ENCODE measurements at places on chromosomes 3 and 15.

- DNase-seq, result no peak
These were observed 33.4 kb upstream of the PSMD6 start for GRCh38 chr3:64056606-64057180.

GRCh38 chr3:42351207-42351606, 59.2 kb downstream of the LYZL4 start:
- DNase-seq, result no peak

GRCh38 chr15:39747326-39747725, 35.3 kb downstream of the FSIP1 start:
- DNase-seq, result no peak

- no peak for DNase-seq
These were observed 27.6 kb upstream of the VILL start for GRCh38 chr3:37963016-37963415.

DNA sequence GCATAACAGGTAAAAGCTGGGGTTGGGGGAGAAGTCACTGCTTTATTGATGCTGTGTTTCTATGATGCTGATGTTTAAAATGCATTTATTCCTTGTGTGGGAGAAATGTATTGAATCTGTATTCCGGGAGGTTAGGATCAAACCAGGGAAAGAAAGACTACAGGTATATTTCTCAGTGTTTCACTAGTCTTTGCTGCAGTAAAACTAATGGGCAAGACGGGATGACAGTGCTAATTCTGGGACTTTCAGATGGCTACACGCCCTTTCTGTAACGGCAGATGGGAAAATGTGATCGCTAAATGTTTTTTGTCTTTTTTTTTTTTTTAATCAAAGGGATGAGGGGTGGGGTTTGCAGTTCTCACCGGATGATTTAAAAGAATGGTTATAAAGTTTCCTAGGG, 393 bp downstream of the CNTN6 start:
- no peak for DNase-seq

DNA sequence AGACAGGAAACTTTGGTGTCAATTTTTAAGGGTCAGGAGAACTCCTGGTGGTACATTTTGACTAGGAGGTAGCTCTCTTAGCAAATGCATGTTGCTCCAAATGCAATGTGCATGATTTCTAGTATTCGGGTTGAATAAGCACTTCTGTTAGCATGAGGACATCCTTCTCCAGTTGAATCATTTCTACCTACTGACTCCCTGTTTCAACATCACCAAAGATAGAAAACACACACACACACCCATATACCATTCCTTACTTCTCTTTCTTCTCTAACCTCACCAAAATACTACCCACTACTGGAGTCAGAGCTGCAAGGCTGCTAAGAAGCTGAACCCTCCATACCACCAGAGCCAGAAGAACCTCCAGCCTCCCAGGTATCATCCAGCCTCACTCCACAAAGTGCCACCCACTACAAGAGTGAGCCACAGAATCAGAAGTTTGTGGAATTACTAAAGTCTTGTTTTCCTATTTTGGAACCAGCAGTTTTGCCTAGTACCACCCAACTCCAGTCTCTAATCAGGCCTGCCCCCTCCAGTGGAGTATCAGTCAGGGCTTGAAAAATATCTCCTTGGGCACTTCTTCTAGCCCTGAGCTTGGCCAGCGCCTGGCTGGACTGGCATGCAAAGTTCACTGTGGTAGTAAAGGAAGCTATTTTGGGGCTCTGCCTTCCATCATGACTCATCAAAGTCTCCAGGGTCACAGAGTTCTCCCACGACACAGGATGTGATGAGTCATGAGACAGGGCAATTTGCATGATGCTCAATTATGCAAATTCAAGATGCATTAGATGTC, 110.3 kb downstream of the CYP19A1 start:
- DNase-seq, result no peak

- DNase-seq, result peak; percentile 38
These were observed 27.3 kb downstream of the PARP16 start for GRCh38 chr15:65259367-65259797.

- DNase-seq, result no peak
These were observed 9.2 kb upstream of the MUC4 start for GRCh38 chr3:195820901-195821300.

DNA sequence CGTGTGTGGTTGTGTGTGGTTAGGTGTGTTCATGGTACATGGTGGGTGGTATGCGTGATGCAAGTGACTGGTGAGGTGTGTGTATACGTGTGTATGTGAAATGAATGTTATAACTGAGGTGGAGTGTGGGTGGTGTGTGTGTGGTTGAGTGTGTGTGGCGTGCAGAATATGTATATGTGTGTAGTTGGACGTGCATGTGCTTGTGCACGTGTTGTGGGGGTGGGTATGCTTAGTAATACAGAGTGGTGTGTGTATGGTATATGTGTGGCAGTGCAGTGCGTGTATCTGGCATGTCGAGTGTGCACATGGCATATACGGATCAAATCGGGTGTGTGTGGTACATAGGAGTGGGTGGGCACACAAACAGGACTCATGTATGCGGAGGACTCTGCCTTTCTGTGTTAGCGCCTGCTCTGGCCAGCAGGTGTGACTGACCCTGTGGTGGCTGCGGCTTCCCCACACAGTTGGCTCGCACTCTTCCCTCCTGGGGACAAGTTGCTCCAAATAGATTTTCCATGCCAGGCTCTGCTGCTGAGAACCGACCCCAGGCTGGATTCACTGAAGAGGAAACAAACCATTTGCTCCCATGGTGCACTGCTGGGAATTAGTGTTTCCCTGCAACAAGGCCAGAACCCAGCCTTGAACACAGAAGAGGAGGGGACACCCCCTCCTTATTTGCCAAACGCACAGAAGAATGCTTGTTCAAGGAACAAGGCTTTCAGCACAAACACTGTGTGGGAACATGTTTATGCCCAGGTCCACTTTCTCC, 1.2 kb upstream of the C3orf70 start:
- DNase-seq, result no peak

DNA sequence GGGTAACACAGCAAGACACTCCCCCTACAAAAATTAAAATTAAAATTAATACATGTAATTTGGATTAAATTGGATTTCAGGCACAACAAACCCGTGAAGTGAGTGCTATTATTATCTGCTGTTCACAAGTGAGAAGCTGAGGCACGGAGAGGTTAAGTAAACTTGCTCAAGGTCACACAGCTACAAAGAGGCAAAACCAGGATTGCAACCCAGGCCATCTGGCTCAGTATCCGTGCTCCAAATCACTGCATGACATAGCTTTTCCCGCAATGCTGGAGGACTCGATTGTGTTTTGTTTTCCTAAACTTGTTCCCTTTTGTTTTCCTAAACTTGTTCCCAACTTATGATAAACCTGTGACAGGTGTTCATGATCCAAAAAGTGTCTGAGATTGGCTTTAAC, 19.9 kb upstream of the C15orf39 start:
- no peak for DNase-seq

DNA sequence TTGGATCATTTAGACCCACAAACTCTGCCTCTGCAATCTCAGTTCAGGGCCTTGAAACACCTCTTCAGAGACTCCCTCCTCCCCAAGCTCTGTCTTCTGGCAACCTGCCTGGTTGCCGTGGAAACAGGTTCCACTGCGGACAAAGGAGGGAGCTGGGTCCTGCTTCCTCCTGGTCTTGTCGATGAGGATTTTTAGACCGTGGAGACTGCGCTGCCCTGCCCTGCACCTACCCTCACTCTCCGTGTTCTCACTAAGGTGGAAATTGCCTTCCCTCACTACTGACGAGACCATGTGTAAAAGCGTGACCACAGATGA, at the start of gene RTP1:
Gene RTP1, plus strand, starts transcription at position 152 of the 315 bp plus-strand sequence. Its CDS starts 30 bp downstream, at position 182.
- no peak for DNase-seq

DNA sequence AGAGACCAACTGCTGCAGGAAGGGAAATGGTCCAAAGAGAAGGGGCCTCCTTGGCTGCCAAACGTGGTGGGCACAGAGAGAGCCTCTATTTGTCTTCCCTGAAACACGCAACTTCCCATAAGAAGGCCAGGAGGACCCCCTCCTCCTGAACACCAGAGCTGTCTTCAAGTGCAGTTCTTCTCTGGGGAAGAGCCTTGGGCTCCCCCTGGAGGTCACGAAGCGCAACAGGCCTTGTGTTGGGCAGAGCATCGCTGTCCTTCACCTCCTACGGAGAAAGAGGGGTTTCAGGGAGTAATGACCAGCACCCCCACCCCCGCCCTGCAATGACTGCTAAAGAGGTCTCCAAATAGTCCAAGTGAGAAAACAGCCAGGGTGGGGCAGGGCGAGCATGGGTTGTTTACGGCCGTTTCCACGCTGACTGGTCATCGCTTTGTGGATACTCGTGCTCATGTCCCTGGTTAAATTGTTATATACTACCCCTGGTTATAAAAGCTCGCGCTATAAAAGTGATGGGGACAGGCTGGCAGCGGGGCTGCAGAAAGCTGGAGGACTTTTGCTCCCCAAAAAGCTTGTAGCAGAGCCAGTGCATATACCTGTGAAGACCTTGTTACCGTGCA, 397.5 kb upstream of the ATP10A start:
- no peak for DNase-seq

- peak; percentile 84 for DNase-seq
These were observed 951 bp downstream of the FNDC3B start for GRCh38 chr3:172040078-172040980.

- no peak for DNase-seq
These were observed 30.5 kb upstream of the APH1B start for GRCh38 chr15:63246691-63247469.

DNA sequence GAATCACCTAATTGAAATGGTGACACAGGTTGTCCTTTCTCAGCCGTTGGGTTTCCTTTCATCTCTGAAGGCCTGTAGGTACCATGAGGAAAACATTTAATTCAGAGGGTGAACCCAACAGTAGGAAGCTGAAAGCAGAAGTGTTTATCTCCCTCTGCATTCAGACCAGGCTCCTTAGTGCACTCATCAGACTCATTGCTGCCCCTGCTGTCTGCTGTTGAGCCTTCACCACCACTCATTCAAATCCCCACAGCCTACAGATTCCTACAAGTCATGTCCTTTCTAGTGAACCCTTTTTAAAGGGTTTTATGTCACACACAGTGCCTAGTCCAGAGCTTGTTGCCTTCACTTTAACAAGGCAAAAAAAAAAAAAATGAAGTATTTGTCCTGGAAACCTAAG, 13.4 kb downstream of the WDR48 start:
- DNase-seq, result peak; percentile 20

DNA sequence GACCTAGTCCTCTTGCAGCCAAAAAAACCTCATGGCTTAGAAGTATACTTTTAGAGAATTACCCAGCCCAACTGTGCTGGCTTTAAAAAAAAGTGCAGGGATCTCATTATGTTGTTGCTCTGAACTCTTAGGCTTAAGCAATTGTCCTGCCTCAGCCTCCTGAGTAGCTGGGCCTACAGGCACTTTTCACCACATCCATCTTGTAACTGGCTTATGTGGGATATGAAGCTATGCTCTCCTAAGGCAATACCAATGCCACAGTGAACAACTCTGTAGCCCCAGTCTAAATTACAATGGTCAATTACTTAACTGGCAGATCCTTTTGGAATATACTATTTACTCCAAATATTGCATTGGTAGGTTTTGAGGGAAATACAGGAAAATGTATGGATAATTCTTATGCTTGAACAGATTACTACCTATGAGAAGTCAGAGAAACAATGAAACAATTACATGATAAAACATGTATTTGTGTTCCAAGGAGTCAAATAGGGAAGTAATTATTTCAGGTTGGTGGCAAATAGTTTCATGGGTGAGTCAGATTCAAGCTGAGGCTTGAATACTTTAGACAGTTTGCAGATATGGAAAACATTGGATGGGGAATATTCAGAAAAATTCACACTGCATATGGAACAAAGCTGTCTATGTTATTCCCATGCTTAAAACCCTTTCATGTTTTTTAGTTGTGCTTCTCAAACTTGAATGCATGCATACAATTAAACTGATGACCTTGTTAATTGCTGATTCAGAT, 34.6 kb upstream of the GPR149 start:
- DNase-seq, result no peak

DNA sequence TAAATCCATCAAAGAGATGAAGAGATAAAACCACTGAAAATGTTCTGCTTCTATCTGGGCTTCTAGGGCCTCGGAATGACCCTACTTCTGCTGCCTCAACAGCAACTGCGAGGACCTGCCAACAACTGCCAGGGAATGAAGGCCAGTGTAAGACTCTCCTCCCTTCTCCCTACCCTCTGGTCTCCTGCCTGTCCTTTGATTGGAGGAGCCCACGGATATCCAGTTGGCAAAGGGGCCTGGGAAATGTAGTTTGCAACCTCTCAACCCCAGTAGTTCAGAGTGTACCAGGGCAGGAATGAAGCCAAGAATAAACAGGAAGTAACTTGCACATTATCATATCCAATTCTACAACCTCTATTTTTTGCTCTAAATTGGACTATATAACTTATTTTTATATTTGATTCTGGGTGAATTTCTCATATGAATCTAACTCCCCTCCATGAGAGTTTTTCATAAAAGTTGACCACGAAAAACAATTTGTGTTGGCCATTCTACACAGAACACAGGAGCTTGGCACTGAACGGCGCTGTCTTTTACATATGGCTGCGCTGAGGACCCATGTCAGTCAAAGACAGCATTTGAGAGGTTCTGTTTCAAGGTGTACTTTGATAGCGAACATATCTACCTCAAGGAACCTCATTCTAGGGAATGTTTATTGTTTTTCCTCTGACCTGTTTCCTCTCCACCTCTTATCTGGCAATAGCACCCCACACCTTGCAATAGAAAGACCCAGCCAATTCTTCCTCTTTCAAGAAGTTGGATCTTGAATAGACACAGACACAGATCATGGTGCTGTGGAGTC, 91.1 kb upstream of the RNF7 start:
- peak; percentile 50 for DNase-seq

- peak; percentile 30 for DNase-seq
These were observed 19.1 kb downstream of the ZNF710 start for GRCh38 chr15:90020021-90020735.

DNA sequence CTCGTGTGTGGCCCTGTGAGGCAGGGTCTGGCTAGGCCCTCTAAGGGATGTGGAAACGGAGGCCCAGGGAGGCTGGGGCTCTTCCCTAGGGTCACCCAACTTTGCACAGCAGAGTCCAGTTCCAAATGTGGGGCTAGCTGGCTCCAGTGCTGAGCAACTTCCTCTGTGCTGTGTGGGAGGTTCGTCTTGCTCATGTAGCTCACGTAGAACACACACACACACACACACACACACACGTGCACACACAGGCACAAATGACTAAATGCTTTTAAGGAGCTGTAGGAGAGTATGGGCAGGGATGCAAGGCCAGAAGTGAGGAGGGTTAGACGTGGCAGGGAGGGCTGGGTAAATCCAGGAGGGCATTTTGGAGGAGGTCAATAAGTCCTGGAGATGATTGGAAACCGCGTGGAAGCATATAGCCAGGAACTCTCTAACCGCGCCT, 213.8 kb downstream of the RPLP1 start:
- DNase-seq, result peak; percentile 17

GRCh38 chr15:73681856-73682599, 2.2 kb upstream of the CD276 start:
- no peak for DNase-seq

GRCh38 chr3:39104961-39105686, 2.3 kb downstream of the GORASP1 start:
- no peak for DNase-seq

DNA sequence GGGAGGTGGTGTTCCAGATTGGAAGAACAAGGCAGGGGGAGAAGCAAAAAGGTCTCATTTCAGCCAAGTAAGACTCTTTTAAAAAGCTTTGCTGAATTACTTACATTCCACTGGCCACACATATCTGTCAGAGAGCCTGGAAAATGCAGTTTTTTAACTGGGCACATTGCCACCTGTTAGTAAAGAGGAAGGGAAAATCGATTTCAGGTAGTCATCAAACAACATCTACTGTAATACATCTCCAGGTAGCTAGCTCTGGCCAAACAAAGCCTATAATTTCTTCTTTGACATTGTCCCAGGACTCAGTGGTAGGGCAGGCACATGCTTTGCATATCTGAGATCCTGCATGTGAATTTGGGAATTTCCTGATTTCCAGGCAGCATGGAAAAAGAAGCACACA, 480.7 kb upstream of the SUCLG2 start:
- no peak for DNase-seq

All from transverse colon (tissue), 4 donors.